GM04503 (cell line): ENCODE measurements at places on chromosomes 2 and 18.

GRCh38 chr2:44758591-44758990 is 182.9 kb upstream of the SIX3 start:
- DNase-seq, result no peak

DNA sequence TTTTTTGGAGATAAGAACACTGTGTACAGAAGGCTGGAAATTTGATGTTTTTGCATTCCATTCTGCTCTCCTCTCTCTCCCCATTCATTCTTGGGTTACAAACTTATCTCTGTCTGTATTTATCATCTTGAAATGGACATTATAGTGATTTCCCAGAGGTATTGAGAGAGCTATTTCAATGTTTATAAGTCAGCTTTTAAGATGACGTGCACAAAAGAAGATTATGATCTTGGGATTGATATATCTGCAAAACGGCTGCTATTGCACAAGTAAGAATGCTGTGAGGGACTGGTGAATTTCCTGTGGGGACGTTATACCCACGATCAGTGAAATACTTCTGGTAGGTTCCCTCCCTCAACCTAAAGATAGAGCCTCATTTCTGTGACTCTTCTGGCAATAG is 61.0 kb upstream of the DTNA start:
- no peak for DNase-seq

DNA sequence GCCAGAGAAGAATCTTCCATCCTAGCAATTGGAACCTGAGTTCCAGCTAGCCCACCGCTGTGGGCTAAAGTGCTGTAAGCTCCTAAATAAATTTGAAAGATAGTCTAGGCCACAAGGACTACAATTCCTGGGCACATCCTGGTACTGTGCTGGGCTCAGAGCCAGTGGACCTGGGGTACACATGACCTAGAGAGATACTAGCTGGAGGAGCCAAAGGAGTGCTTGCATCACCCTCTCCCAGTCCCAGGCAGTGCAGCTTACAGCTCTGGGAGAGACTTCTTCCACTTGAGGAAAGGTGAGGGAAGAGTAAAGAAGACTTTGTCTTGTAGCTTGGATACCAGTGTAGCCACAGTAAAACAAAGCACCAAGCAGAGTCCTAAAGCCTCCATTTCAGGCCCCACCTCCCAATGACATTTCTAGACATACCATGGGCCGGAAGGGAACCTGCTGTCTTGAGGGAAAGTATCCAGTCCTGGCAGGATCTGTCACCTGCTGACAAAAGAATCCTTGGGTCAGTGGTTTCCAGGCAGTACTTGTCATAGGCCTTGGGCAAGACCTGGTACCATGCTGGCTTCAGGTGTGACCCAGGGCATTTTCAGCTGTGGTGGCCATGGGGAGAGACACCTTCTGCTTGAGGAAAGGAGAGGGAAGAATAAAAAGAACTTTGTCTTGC is 89.5 kb downstream of the TMEM185B start:
- no peak for DNase-seq

DNA sequence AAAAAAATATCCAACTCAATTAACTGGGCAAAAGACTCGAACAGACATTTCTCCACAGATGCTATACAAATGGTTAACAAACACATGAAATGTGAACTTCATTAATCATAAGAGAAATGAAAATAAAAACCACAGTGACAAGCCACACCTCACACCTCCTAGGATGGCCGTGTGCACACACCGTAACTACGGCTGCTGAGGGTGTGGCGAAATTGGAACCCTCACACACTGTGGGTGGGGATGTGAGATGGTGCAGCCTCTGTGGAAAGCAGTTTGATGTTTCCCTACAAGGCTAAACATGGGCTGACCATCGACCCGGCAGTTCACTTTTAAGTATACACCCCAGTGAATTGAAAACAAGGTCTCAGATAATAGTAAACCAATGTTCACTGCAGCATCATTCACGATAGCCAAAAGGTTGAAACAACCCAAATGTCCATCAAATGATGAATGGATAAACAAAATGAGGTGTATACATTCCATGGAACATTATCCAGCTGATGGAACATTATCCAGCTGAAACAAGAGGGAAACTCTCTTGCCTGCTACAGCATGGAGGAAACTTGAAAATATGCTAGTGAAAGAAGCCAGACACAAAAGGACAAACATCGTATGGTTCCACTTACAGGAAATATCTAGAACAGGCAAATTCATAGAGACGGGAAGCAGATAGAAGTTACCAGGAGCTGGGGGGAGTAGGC is 32.2 kb downstream of the ZAP70 start:
- no peak for DNase-seq

- DNase-seq, result no peak
Observed at GRCh38 chr2:74873012-74873665, 39.2 kb downstream of the HK2 start.

DNA sequence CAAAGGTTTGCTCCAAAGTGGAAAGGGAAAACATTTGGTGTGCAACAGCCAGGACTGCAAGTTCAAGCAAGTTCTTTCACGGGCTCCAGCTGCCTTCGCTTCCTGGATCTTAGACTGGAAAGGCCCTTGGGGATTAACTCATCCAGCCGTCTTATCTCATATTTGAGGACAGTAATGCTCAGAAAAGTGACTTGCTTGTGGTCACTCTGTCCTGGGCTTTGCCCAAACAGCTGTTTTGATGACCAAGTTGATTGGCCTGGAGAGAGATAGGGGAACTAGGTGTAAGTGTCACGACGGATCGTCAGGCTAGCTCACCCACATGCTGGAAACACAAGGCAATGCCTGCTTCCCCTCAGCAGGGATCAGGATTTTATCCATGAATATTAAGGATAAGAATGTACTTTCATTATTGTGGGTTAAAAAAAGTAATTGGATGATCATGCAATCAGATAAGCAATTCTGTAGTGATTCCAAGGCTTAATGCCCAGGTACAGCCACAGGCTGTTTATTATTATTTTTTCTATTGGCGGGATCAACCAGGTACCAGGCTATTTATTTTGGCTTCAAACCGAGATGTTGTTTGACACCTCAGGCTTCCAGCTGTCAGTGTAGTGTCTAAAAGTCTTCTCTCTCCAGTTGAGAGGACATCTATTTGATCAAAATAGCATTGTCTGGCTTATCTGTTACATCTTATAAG is 162.5 kb upstream of the EPAS1 start:
- peak; percentile 46 for DNase-seq

DNA sequence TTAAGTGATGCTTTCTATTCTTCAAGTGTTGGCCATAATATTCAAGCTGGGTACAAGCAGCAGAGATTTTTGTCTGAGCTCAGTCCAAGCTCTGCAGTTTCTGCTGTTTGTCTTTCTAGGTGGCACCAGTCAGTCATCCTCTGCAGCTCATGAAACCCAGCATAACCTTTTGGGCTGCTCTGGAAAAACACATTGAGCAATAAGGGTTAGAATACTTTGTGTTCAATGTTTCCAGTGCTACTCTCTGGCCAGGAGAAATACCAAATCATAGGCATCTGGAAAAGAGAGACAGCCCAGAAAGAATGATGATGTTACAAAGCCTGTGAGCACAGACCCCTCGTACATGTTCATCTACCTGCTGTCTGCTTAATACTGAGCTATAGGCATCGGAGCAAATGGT is 19.5 kb upstream of the WIPF1 start:
- no peak for DNase-seq

GRCh38 chr2:241139531-241140444 is 9.5 kb downstream of the PASK start:
- DNase-seq, result no peak

GRCh38 chr2:173357346-173357745 is 2.7 kb downstream of the CDCA7 start:
- no peak for DNase-seq

GRCh38 chr2:39243469-39244123 is at the start of gene CDKL4:
Gene CDKL4 (minus strand): TSS chr2:39243970.
- no peak for DNase-seq

DNA sequence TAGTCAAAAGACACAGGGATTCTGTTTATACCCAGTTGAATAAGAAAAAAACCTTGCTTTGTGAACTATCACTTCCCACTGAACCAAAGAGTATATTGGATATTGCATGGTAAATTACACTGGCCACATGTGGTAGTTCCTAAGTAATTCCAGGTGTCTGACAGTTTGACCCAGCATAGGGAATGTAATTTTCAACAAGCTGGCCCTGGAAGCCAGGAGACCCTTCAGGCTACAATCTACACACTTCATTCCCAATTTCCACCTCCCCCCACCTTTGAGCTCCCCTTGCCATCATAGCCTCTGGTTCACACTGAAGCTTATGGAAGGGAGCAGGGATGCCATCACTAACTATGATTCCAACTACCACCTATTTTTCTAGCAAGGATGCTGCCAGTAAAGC is 2.8 kb downstream of the FRZB start:
- DNase-seq, result no peak

DNA sequence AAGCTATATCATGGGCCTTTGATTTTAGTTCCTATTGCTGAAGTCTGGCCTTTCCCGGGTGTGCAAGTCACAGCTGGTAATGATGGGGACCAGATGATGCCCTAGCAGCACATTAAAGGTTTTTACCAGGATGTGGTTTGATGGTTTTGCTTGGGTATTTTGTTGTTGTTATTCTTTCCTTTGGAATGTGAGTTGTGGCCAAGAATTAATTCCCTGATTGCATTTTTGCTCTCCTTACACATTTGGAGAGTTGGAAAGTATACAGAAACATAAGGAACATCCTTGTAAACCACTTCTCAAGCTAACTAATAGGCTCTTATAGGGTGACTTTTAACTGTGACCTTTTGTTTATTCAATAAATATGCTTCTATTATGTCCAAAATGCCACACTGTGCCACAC is 154.1 kb upstream of the MMADHC start:
- DNase-seq, result peak; percentile 92

DNA sequence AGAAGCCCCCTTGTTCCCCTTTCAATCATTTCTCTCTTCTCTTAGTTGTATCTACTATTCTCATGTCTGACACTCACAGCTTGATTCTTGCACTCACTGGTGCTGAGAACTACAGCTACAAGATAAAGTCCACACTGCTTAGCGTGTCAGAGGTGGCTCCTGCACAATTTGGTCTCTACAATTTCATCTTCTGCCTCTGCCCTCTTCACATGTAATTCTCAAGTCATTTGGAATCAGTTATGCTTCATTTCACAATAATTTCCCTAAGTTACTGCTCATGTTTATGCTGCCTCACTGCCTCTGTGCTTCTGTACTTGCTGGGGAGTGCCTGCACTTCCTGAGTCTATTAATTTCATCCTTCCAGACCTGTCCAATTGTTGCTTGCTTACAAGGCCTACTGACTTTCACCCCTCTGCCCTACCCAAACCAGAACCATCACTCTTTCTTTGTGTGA is 11.6 kb upstream of the NAB1 start:
- peak; percentile 51 for DNase-seq

GRCh38 chr18:66077066-66077465 is 326.3 kb downstream of the CDH7 start:
- no peak for DNase-seq

DNA sequence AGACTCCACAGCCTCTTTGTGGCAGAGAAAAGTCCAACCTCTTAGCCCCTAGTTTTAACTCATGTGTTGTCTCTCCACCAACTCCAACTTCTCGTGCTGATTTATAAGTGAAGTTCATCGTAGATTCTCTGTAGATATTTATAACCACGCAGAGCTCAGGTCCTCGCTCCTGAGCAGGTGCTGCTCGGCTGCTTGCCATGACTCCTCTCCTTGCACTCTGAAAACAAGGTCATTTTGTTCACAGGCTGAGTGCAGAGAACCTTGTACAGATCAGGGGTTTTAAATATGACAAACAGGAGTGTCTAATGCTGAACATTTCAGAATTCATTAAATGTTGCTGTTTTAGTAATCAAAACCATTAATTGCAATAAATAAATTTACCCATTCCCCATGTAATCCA is 330.8 kb upstream of the GYPC start:
- DNase-seq, result no peak

- DNase-seq, result no peak
Observed at GRCh38 chr2:128322715-128323554, 4.3 kb upstream of the HS6ST1 start.

DNA sequence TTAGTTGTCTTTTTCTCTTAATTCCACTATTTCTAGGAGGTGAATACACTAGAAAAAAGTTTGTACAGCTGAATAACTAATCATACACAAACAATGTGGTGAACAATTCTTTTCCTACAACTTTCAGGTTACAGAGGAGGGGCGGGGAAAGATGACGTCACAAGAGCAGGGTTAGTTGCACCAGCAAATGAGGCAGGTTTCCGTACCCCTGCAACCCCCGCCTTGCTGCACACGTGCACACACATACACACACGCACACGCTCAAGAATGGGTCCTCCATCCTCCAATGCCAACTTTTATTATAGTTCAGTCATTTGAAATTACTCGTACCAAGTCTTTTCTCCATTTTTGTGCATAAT is 122.8 kb downstream of the ARL4C start:
- DNase-seq, result no peak

DNA sequence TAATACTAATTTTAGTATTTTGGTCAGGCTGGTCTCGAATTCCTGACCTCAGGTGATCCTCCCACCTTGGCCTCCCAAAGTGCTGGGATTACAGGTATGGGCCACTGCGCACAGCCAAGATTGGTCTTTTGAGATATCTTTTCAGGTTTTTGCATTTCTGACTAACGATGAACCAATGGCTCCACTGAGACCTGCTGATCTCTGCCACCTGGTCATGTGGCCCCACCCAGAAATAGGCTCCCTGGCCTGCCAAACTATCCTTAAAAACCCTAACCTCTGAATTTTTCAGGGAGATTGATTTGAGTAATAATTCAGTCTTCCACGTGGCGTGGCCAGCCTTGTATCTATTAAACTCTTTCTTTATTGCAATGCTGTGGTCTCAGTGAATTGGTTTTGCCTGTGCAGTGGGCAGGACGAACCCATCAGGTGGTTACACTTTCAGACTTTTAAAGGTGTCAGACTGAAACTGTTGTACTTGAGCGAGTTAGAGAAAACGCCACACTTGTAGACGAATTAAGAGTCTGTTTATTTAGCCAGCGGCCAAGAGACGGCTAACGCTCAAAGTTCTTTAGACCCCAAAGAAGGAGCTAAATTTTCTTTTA is 85.8 kb upstream of the MSH6 start:
- DNase-seq, result no peak

- no peak for DNase-seq
Observed at GRCh38 chr2:197327472-197328098, 17.0 kb upstream of the ANKRD44 start.

GRCh38 chr2:103451283-103451682 is 689.5 kb downstream of the TMEM182 start:
- no peak for DNase-seq

DNA sequence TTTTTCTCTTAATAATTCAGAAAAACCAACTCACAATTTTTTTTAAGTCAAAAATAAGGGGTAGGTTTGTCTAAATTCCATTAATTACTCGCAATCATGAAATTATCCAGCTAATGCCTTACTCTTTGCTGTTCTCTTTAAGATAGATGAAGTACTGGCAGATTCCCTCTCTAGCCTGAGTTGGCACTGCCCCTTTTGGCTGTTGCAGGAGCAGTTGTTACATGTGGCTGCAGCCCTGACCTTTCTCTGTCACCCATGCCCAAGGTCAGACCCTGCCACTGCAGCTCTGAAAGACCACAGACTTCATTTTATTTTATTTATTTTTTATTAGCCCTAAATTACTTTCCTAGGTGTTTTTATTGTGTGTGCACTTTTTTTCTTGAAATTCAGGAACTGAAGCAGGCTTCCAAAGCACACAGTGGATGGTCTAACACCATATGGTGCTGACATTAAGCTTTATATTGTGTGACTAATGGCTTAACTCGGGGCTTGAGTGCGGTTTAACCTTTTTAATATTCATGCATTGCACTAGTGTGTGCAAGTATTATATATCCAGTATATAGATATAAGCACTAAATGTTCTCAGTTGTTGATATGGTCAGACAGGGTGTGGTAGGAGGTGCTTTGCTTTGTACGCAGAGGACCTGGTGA is 313.0 kb downstream of the CDH2 start:
- DNase-seq, result no peak
